ENCODE measurements at places on chromosomes 3 and 15.

DNA sequence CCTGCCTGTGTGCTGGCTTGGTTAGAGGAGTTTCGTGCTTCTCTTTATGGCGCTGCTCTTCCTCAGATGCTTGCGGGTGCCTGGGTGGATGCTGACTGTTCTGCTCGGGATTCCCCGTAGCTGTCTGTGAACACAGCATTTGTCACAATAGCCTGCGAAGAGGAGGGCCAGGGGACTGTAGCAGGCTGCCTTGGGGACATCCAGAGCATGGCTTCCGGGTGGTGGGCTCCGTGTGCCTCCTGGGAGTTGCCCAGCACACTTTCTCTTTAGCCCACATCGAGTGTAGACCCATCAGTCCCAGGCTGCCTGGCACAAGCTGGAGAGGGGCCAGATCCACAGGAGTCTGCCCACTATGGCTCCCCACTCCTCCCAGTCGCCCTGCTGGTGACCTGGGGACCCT is 22.4 kb downstream of the LRRK1 start:
- DNase-seq: no peak

- DNase-seq: no peak
Measured at GRCh38 chr15:43132830-43133429, 456 bp upstream of the TMEM62 start.

GRCh38 chr3:20668411-20668810 is 482.4 kb upstream of the SGO1 start:
- no peak for DNase-seq

DNA sequence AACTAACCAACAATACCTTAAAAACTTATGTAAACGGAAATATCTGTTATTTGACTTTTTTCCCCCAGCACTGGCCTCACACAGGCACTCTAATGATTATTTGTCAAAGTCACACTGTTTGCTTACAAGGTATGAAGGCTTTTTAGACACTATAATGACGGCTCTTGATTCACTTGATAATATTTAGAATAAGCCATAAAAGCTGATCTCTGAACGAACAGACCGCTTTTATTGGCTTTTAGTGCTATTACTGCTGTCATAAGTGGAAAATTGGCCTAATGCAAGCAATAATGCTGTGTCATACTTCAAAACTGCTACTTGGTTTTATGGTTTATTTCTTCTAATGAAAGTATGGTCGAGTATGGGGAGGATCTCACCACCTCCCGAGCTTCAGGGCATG is 35.1 kb downstream of the MDFIC2 start:
- DNase-seq: no peak

- DNase-seq: no peak
Measured at GRCh38 chr3:117219296-117219695, 509.7 kb downstream of the TUSC7 start.

DNA sequence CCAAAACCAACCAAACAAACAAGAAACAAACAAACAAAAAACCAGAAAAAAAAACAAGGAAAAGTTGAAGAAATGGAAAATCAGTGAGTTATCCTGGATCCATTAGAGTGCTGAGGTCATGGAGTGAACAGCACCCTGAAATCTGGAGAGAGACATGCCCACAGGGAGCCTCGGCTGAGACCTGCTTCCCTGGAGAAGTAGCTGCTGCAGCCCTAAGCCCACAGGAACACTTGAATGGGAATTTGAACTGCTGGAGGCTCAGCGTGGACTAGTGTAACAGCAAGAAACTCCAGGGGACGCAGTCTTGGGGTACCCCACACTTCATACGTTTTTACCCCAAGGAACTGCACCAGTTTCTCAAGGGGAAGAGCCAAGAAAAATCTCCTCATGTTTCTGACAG is 144.1 kb upstream of the UBE3A start:
- no peak for DNase-seq

- no peak for DNase-seq
Measured at GRCh38 chr15:91140601-91141000, 40.5 kb downstream of the SV2B start.

DNA sequence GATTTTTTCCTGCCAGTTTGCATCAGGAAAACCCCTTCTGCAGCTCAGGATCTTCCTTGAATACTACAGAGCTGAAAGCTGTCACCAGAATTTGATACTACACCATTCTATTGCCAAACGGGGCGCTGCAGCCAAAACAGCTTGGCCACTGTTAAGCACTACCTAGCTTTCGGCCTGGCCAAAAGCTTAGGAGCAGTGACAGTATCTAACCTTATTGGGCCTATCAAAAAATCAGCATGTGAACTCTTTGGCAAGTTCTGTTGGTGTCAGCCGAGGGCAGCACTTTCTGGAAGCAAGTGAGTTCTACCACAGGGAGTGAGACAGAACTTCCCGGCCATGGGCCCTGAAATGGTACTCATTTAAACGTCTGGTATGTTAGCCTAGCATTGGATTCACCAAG is 16.1 kb upstream of the GYG1 start:
- DNase-seq: no peak

DNA sequence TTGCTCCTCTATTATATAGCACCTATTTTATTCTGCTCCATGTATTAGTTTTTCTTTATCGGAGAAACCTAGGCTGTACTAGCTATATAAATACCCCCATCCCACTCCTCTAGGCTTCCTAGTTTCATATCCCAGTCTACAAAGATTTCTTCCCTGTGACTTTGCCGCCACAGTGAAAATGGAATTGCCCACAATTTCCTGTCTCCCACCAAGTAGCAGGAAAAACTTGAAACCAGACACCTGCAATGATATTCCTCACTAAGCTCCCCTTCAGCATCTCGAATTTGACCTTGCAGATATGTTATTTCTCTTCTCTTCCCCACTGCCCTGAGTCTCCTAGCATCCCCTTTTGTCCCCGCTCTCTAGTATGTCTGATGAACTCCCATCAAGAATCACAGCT is 685.8 kb upstream of the CCDC54 start:
- DNase-seq: no peak

DNA sequence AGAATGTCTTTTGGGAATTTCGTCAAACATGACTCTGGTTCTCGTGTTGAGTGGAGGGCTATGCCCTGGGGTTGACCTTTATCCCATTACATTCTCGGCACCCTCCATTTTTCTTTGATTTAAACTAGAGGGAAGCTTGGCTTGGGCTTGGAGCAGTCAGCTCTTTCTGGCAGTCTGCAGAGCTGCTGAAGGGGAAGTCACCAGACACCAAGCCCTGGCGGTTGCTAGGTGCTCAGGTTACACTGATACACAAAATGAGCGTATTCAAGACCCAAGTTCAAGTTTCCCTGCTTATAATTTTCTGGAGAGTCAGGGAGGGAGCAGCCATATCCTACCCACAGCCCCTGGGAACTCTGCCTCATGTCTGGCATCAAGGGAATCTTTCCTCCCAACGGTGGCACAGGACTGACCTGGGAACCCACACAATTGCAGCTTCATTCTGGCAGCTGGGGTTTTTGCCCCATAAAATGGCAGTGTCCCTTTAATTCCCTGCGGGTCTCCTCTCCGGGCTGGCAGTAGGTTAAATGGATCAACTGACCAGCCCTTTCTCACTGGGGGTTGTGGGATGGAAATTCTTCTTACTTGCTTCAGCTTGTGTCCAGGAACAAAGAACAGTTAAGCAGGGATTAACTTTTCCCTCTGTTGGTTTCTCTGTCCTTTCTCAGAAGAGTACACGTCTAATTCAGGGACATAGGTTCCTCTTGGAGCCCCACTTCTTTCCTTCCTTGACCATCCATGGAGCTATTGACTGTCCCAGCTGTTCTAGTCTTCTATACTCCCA is 110.0 kb upstream of the DLG1 start:
- DNase-seq: no peak

GRCh38 chr15:72271895-72272212 is 500 bp downstream of the PARP6 start:
- DNase-seq: no peak

DNA sequence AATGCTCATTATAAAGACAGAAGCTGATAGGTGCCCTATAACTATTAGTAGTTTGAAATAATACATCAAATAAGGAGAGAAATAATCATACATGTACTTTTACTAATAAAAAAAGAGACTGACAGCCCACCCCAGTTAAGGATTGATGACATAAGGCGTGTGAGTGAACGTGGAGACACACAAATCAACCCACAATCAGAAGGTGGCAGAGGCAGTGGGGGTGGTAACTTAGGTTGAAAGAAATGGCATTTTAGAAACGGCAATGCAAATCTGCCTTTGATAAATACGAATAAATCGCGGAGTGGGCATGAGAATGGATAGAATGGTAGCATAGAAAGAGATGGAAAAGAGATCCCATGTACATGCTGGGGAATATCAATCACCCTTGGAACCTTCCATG is 256.2 kb upstream of the ATP10A start:
- no peak for DNase-seq

GRCh38 chr3:86937306-86937791 is 53.6 kb downstream of the VGLL3 start:
- no peak for DNase-seq

DNA sequence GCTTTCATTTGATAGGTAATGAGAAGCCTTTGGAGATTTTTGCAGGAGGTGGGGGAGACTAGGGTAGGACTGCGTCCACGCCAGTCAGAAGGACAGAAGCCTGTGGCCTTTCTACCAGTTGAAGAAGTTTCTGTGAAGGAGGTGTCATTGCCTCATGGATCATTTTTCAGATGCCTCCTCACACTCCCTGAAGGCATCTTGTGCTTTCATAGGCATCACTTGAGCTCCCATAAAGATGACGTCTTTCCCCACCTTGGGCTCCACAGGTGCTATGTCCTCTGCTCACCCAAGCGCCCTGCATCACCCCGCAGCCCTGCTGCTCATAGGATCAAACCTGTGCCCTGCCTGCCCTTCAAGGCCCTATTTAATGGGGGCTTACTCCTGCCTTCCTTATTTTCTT is 7.5 kb upstream of the ITGA11 start:
- DNase-seq: no peak

DNA sequence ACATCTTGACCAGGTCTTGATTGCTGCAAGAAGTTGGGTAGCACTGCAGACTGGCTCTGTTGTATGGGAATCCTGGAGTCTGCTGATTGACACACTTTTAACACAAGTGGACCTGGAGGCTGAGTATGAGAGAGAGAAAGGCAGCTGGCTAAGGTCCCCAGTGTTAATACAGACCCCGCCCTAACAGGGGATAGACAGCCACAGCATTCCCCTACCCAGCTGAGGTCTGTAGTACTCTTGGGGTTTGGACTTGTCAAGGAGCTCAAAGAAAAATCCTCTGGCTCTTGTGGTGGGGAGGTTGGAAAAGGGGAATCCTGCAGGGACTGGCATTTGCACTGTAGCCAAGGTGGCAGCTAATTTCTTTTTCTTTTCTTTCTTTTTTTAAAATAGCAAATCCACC is 192.7 kb downstream of the ZNF621 start:
- no peak for DNase-seq

DNA sequence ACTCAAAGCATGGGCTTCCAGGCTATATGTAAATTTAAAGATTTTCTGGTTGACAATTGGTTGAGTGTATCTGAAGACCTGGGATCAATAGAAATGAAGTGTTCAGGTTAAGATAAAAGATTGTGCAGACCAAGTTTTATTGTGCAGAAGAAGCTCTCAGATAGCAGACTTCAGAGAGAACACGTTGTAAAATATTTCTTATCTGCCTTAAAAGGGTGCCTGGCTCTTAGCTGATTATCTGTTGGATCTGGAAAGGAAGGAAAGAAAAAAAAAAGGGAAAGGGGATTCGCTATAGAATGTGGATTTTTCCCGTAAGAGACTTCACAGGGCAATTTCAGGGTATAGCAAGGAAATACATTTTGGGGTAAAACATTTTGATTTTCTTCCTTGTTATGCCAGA is 523.2 kb downstream of the EDEM1 start:
- no peak for DNase-seq

- no peak for DNase-seq
Measured at GRCh38 chr3:142077859-142078500, 71.4 kb downstream of the TFDP2 start.

- no peak for DNase-seq
Measured at GRCh38 chr3:21120826-21121225, 630.2 kb downstream of the ZNF385D start.

GRCh38 chr3:39216176-39216790 is 23.9 kb upstream of the XIRP1 start:
- no peak for DNase-seq

DNA sequence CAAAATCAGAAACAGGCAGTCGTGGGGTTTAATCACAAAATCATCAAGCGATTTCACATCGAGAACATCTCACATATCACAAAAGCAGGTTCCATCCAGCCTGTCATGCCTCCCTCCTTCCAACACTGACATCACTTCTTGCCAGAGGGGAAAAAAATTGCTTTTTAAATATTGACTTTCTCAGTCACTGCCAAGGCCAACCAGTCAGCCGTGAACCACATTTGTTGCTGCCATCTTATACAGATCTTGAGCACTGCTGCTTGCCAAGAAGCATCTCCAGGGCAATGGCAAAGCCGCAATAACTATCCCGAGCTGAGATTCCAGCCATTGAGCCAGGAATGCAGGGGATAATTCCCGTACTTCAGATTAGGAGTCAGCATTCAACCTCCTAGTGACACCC is 174.6 kb downstream of the ANXA2 start:
- DNase-seq: no peak

DNA sequence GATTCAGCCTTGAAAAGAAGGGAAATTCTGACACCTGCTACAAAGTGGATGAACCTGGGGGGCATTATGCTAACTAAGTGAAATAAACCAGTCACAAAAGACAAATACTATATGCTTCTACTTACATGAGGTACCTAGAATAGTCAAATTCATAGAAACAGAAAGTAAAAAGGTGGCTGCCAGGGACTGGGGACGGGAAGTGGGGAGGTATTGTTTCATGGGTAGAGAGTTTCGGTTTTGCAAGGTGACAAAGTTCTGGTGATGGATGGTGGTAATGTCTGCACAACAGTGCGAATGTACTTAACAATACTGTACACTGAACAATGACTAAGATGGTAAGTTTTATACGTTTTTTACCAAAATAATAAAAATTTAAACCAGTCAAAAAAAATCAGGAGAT is 4.8 kb downstream of the IDH2 start:
- DNase-seq: peak; percentile 71

DNA sequence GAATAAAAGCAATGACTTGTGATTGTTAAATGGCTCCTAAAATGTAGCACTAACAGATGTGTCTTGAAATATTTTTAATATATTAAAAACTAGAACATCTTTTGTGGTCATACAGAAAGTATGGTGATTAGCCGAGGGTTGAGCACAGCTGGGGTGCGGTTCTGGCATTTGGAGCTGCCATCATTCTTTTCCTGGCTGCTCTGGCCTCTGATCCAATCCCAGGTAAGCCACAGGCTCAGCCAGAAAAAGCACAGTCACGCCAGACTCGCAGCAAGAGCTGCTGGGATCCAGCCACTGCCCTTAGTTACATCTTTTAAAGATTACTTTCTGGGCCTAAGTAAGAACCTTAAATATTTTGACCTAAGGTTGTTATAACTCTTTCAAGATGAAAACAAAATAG is 196.8 kb downstream of the PLCL2 start:
- DNase-seq: no peak

All from CD8-positive, alpha-beta T cell (primary cell).